ENCODE measurements at places on chromosomes 3 and 15.

DNA sequence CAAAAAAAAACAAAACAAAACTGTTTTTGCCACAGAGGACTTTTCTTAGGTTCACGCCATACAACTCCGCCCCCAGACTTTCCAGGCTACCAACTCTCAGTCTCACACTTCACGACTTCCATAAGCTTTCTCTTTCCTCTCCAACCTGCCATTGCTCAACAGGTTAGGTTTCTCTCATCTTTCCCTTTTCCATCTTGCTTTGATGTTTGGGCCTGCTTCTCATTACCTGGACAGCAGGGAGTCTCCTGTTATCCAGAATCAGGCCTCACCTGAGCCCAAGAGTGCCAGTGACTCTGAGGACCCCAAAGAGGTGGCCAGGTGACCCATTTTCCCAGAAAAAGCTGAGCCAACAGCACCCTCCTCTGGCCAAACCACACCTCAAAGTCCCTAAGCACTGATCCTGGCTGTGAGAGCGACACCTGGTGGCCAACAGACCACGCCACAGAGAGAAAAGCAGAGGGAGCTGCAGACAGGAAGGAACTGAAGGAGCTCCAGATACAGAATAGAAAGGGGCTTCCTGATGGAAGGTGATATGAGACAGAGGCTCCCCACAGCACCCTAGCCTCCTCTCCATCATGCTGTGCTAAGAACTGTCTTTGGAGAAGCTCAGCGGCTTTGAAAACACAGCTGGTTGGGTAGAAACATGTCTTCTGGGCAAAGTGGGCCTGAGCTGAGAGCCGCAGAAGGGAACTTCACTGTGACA lies 4.0 kb downstream of the CCDC51 start:
- DNase-seq, result peak; percentile 79

- no peak for DNase-seq
These were observed 849 bp downstream of the RRP9 start for GRCh38 chr3:51940648-51941462.

DNA sequence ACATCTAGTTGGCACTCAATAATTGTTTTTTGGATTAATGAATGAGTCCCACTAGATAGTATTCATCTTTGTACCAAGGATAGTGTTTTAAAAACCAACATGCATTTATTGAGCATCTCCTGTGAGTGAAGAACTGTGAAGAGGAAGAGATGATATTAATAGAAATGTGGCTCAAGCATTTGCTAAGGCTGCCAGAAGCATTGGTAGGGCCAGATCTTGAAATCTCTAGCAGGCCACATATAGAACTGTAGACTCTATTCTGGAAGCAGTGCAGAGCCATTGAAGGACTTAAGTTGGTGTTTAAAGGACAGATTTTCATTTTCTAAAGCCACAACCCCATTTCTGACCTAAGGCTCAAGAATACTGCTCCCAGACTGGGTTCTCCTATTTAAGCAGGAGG lies 99.0 kb downstream of the NEK11 start:
- no peak for DNase-seq

GRCh38 chr3:155196131-155197021 lies 97.1 kb downstream of the STRIT1 start:
- no peak for DNase-seq

DNA sequence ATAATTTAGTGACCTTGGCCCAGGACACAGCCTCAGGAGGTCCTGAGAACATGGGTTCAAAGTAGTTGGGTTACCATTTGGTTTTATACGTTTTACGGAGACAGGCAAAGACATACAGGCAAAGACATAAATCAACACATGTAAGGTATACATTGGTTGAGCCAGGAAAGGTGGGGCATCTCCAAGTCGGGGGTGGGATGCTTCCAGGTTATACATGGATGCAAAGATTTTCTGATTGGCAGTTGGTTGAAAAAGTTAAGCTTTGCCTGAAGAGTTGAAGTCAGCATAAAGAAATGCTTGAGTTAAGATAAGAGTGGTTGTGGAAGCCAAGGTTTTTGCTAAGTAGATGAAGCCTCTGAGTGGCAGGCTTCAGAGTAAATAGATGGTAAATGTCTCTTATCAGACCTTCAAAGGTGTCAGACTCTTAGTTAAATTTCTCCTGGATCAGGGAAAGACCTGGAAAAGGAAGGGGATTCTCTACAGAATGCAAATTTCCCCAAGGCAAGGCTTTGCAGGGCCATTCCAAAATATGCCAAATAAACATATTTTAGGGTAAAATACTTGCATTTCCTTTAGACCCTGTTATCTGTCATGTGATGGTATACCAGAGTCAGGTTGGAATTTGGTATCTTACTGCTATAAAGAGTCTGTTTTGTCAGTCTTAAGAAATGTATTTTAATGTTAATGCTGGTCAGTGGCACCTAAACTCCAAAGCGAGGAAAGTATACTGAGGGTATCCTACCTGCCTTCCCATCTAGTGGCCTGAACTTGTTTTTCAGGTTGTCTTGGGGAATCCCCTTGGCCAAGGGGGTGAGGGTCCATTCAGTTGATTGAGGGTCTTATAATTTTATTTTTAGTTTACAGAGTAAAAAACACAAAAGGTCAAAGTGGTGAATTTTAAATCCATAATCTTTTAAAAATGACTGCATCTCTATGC lies 8.2 kb upstream of the PDHB start:
- no peak for DNase-seq

DNA sequence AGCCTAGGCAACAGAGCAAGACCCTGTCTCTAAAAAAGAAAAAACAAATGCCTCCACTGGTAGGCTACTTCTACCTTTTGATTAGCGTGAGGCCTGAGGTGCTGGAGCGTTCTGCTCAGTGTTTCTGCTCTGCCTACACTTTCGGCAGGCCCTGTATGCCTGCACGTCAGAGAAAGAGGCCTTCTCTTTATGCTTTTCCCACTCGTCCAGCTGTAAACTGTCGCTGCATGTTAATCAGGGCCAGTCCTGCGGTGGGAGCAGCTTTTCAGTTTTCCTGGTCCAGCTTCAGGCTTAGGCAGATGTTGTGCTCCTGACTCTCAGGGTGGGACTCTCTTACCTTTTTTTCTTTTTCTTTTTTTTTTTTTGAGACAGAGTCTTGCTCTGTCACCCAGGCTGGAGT lies 25.3 kb downstream of the CSPG5 start:
- no peak for DNase-seq

GRCh38 chr15:31523027-31523654 lies 196.5 kb downstream of the KLF13 start:
- no peak for DNase-seq

DNA sequence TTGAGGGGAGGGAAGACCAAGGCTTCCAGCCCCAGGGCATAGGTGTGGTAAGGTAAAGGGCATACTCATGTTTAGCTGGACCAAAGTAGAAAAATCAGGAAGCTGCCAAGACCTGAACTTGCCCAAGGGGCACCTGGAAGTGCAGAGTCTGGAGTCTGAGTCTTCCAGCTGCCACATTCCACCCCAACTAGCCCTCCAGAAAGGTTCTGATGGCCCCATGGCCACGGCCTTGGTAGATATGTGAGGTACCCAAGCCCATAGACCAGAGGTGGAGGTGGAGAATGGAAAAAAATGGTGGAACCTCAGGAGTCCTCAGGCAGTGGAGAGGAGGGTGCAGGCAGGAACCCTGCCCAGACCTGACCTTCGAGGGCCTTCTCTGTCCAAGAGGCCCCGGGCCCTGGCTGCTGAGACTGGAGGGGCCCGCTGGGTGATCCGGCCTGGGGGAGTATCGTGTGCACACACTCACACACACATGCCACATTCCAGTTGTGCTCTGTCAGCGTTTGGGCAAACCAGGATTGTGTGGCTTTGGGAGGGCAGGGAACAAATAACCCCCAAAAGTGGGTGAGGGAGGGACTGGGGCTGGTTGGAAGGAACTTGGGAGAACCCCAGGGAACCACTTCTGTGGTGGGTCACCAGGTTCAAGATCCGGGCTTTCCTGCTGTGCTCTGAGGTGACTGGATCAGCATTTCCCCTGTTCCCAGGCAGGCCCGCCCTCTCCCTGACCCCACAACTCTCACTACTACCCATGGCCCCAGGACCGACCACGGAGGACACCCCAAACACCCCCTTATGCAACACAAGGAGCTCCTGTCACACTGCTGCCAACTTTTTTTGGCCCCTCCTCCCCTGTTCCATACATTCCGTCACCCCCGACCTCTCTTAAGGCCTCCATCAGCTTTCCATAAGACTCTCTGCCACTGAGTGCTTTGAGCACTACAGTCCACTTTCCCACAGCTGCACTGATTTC lies 11.6 kb downstream of the MYL3 start:
- no peak for DNase-seq

DNA sequence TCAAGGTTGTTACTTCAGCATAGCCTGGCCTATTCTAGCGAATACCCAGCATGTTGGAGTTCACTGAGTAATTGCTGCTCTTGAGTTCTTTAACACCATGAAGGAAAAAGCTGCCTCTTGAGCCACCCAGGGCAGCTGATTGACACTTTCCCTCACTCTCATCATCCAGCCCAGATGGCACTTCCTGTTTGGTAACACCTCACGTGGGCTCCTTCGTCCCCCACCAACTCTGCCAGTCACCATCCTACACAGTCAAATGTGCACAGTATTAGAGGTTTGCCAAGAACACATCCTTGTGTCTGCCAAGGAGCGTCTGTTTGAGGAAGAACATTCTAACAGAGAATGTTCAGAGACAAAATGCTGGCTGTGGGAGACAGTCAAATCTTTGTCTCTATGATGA lies 266.3 kb downstream of the RPLP1 start:
- peak; percentile 25 for DNase-seq

DNA sequence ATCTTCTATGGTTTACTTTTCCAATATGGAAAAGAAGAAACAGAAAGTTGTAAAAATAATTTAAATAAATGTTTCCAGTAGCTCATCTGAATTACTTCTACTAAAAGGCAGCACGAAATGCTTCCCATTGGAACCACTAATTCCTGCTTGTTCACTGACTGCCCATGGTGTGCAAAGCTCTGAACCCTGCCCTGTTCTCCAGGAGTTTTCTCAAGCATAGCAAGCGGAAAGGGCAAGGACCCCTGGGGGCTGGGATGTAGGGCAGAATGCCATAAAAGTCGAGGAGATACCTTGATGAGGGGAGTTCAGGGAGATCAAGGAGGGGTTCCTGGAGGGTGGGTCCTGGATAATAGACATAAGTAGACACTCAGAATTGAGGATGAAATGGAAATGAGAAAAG lies 35.3 kb upstream of the BNC1 start:
- no peak for DNase-seq

DNA sequence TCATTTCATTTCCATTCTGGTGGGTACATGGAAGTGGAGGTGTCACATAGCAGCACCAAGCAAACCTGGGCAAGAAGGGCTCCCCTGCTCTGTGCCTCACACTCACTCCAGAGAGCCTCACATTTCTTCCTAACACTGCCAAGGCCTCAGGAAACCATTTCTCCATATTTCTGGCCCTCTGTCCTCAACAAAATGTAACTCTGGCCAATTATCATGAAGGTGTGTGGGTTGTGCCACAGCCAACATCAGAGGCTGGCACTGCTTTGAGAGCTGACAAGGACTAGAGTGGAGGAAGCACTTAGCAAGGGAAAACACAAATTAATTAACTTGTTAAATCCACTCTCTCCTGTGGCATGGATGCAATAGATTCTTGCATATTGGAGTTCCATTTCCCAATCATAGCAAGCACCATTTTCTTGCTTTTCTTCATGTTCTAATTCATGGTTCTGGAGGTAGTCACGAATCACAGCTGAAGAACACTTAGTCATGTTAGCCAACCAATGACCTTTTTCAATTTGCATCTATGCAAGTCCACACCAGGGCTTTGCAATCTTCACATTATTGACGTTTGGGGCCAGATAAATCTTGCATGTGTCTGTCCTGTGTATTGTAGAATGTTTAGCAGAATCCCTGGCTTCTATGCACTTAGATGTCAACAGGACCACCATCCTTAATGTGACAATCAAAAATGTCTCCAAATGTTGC lies 241.1 kb downstream of the PLCL2 start:
- no peak for DNase-seq

GRCh38 chr3:23809840-23810342 lies 4.1 kb downstream of the UBE2E1 start:
- peak; percentile 29 for DNase-seq

DNA sequence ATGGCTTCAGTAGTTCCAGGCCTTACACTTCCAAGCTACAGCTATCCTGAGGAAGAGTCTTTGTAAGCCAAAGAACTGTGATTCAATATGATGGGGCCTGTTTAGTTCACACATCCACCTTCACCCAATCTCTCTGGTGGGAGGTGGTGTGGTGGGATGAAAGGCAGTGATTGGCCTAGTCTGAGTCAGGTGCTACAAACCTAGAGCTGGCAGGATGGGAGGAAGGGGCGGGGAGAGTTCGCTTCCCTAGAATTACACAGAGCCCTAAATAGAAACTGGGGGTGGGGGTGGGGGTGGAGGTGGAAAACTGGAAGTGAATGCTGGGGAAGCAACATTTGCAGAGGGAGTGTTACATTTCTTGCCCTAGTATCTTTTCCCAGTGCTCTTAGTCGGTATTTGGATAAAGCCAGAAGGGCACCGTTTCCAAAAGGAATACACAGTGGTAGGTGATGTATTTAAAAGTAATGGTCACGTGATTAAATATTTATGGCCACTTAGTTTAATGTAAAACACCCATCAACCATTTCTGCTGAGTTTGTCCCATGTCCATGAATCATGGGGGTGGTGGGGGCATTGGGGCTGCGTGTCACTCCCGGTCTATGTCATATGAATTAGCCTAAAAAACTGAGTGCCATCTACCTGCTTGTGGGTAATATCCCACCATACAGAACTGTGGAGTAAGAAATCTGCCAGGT lies 247.6 kb upstream of the PROK2 start:
- DNase-seq, result no peak

DNA sequence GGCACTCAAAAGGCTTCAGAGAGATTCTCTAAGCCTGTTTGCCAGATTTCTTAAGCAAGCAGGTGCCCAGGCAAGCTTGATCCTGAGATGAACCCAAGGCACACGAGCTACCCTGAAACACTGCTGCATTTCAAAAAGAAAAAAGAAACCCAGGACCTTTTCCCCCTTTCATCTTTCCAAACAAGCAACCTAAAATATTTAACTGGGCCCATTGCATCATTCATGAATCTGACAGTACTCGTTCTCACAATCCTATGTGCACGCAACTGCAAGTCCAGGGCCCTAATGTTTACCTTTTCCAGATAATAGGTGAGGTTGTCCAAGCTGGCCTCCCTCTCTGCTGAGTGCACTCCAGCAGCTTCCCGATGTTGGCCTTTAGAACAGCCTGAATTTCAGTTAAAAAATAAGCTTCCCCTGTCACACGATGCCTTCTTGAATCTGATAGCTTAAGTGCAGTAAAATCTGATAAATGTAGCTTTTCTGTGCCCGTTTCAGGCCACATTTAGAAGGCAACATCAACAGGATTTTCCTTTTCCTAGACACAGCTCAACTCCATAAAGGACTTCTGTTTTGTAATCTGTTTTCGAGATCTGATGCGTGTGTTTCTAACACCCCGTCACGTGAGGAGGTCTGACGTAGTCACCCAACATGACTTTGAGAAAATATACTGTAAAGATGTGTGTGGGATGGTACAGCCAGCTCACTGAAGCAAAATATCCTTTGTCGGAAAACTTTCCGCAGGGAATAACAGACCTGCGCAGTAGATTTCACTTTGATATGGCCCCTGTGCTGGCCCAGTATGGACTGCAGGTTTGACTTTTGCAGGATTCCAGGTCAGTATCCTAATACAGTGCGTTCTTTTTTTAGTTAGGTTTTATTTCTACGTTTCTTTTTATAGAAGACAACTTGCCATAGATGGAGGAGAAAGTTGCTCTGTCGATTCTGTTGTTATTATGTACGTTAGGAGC lies 55.1 kb upstream of the RASA2 start:
- DNase-seq, result no peak

GRCh38 chr3:133938770-133939462 lies 43.2 kb upstream of the RAB6B start:
- no peak for DNase-seq
